Activated CD4-positive, alpha-beta memory T cell treated with anti-CD3 and anti-CD28 coated beads, Interleukin-2, amount 10 ng/mL, durations not matched to agents 7 days and 5 days (primary cell): ENCODE measurements at places on chromosomes 12 and 14.

GRCh38 chr12:77060136-77060882, 5.1 kb downstream of the E2F7 start:
- DNase-seq = no peak

DNA sequence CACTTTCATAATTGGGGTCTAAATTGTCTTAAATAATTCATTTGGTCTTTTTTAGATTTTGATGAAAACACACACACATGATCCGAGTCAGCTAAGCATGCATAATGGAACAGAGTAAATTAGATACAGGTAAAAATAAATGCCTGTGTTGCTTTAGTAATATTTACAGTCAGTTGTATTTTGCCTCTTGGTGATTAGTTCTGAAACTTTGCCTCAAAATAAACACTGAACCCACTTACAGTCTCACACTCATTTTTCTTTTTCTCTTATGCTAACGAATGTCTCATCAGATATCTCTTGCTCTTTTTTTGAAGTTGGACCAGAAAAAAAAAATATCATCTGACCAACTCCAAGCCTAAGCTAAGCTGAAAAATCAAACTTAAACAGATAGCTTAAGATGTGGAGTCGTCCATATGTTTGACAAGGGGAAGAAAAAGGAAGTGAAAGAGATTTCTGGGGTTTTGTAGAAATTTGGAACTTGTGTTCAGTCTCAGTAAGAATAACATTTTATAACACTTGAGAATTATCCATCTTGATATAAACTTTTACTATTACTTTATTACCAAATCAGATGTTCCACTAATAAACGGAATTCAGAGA, 592.5 kb downstream of the RPL10L start:
- DNase-seq = no peak

- peak; percentile 17 for DNase-seq
These were observed 159.4 kb downstream of the TSPAN9 start for GRCh38 chr12:3236345-3237187.

GRCh38 chr12:50083301-50083700, 1.8 kb upstream of the SMARCD1 start:
- no peak for DNase-seq

- DNase-seq = no peak
These were observed 6.5 kb downstream of the CYP46A1 start for GRCh38 chr14:99690636-99691035.

DNA sequence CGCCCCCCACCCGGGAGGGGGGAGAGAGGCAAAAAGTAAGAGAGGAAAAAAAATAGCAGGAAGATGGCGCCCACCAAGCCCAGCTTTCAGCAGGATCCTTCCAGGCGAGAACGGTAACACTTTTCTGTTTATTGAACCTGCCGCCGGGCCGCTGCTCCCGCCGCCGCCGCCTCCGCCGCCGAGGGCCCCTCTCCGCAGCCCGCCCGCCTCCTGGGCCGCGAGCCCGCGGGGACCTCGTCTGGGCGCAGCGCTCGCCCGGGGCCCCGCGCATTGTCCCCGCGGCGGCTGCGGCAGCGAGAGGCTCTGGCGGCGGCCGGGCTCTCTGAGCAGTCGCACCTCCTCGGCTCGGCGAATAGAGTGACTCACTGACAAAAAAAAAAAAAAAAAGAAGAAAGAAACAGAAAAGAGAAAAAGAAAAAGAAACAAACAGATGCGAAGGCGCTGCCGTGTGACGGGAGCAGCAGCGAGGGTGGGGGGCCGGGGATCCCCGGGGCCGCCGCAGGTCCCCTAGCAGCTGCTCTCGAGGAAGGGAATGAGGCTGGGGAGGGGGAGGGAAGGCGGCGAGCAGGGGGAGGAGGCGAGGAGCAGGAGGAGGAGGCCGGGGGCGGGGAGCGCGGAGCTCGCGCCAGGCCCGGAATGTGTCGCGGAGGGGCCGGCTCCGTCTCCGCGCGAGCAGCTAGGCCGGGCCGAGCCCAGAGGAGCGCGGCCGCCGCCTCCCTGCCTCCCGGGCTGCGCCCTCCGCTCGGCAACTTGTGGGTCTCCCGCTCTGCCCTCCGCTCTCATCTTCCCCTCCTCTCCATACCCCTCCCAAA, 781 bp downstream of the NPAS3 start:
- no peak for DNase-seq

GRCh38 chr12:96982671-96983070, 75.6 kb downstream of the NEDD1 start:
- no peak for DNase-seq

DNA sequence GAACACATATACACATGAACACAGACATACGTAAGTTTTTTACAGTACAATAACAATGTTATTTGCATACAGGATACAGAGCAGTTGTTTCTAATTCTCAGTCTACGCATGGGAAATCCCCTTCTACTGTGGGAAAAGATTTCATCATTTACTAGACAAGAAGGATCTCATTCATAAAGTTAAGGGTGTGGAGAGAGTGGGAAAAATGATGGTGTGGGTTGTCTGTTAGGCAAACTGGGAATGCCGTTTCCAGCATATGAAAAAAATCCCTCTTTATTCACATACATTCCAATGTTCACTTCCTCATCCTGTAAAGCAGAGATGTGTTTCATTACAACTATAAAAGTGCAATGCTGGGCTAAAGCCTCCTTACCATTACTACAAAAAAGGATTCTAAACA, 120.9 kb downstream of the SINHCAF start:
- DNase-seq = no peak

GRCh38 chr14:96744262-96744661, 52.9 kb upstream of the VRK1 start:
- DNase-seq = no peak

- no peak for DNase-seq
These were observed 27.1 kb downstream of the LTBP2 start for GRCh38 chr14:74584951-74585350.

DNA sequence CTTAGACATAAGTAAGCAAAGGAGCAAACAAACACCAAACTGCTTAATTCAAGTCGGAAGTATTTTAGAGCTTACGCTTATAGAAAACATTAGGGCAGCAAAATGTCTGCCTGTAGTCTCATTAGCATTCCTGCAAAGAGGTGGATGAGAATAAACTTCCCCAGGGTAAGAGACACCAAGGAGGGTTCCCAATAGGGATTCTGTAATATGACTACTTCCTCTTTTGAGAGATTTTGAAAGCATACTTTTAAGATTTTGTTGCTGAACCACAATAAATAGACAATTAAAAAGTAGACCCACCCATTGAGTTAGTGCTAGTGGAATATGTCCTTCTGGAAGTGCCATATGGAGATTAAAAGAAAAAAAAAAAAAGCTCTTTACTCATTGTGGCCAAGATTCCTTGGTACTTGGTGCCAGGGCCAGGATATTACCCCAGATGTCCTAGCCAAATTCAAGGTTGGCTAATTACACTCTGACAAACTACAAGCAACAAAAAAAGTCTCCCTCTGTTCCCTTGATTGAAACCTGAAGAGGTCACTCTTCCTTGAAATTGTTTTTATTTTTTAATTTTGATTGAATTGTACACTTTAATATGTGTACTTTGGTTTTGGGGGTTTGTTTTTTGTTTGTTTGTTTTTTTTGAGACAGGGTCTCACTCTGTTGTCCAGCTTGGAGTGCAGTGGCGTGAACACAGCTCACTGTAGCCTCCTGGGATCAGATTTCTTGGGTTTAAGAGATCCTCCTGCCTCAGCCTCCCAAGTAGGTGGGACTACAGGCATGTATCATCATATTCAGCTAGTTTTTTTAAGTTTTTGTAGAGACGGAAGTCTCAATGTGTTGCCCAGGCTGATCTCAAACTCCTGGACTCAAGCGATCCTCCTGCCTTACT, 8.7 kb downstream of the CLIP1 start:
- DNase-seq = no peak

- DNase-seq = no peak
These were observed 18.8 kb upstream of the PRKAG1 start for GRCh38 chr12:49037111-49037946.

GRCh38 chr12:4281173-4281654, 7.7 kb downstream of the CCND2 start:
- DNase-seq = no peak

DNA sequence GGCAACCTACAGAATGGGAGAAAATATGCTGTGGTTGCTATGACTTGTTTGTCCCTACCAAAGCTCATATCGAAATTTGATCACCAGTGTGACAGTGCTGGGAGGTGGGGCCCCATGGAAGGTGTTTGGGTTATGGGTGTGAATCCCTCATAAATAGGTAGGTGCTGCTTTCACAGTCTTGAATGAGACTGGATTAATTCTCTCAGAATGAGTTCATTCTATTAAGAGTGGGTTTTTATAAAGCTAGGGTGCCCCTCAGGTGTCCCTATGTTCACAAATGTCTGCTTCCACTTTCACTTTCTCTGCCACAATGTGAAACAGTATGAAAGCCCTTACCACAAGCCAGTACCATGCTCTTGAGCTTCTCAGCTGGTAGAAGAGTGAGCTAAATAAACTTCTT, 133.5 kb downstream of the CPNE8 start:
- no peak for DNase-seq

GRCh38 chr14:24057867-24058259, 6.1 kb downstream of the CARMIL3 start:
- DNase-seq = no peak

GRCh38 chr12:55642669-55643068, 6.0 kb downstream of the OR10P1 start:
- DNase-seq = peak; percentile 53

- DNase-seq = no peak
These were observed 18.8 kb upstream of the MAGOHB start for GRCh38 chr12:10632226-10632625.

DNA sequence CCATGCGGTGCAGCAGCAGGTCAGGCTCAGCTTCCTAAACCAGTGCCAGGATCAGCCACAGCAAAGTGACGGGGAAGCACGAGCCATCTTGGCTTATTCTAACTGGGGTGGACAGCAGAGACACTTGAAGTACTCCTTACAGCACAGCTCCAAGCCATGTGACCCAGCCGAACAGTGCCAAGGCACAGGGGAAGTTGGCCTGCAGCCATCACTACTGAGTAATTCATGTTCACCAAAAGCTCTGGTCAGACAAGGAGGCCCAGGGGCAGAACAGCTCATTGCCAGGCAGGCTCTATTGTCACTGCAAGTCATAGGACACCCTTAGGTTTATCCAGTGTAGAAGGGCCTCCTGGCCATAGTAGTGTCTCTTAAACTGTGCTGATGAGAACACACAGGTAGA, 23.4 kb upstream of the SLC35F4 start:
- DNase-seq = no peak

- no peak for DNase-seq
These were observed 200.5 kb upstream of the DCN start for GRCh38 chr12:91383099-91383498.

DNA sequence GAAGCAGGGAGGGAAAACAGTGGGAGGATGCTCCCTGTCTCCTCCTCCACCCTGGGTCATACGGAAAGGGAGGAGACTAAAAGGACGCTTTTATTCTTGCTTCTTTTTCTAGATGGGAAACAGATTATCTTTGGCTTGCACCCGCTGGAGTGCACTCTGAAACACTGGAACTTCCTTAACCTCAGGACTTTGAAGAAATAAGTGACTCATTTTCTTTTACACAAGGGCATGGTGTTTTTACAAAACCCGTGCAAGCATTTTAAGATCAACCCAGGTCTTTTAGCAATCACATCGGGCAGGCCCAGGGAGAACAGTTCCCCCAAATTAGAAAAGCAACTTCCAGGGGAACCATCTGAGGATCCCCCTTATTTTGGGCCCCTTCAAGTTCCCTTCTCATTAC, 80.9 kb upstream of the TSPAN11 start:
- no peak for DNase-seq

DNA sequence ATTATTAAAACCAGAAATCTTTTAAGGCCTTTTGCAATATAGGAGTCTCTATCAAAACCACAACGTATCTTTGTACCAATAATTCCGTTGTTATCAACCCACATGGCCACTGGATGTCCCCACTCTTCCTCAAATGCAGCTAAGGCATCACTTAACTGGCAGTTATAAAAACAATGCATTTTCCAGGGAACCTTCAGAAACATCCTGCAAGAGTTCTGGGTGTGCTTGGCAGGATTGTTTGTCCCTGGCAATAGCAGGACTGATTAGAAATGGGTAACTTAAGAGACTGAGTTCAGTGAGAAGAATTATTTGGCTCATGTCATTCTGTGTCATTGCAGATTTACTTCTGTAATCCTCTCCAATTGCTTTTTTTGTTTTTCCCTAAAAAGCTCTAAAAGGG, 112.0 kb downstream of the SLC15A5 start:
- DNase-seq = no peak

- no peak for DNase-seq
These were observed 34.2 kb downstream of the PPM1H start for GRCh38 chr12:62900686-62901272.

DNA sequence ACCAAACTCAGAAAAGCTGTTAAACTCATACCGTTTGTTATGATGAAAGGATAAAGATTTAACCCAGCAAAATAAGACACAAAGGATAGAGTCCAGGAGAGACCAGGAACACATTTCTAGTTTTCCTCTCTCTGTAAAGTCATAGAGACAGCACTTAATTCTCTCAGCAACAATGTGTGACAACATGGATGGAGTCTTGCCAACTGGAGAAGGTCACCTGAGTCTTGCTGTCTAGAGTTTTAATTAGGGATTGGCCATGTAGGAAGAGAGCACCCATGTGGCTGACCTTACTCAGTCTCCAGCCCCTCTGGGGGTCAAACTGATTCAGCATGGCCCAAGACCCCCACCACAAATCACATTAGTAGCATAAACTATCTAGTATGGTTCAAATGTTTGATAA, 151.0 kb upstream of the ATF7IP start:
- DNase-seq = no peak

DNA sequence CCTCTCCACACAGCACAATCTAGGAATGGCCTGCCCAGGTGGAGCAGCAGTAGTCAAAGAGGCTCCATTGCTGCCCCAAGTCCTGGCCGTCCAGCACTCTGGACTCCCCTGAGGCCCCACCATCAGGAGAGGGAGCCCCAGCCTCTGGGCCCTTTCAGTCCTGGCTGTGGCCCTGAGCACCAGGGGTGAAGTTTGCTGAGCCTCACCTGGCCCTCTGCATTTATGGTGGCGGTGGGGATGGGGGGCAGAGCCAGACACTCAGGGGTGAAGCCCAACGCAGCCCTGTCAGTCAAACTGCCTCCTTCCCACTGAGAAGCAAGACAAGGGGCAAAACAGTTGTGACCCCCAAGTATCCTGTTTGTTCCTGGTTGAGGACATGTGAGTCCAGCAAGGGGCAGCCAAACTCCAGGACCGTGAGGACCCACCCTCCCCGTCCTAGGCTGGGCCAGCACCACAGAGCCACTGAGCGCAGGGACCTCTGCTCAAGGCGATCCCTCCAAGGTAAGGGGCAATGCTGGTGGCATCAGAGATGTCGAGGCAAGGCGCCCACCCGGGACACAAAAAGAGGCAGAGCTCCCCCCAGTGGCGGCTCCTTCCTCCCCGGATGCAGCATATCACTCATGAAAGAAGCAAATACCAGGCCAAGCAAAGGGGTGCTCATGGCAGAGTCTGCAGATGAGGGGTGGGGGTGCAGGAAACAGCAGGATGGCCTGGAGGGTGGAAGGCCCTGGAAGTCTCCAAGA, 4.8 kb upstream of the AMN start:
- DNase-seq = peak; percentile 66
